CD4-positive, alpha-beta T cell treated with Interleukin-12 subunit alpha and Interleukin-12 subunit beta, for 1 hour (primary cell): ENCODE measurements at places on chromosomes 1 and 21.

DNA sequence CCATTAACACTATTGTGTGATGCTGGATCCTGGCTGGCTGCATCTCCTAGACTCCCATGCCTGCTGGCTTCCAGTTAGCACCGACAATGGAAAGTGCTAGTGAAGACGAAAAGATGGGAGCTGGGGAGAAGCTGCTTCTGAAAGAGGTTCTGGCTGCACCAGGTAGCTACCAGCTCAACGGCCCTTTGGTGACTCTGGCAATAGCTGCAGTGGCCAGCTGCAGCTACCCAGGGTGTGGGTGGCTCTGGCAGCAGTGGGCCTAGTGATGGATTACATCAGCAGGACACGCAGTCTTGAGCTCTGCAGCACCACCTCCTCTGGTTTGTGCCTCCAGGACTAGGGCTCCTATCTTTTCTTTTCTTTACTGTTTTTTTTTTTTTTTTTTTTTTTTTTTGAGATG, 662.6 kb downstream of the MATN1 start:
- no peak for DNase-seq

DNA sequence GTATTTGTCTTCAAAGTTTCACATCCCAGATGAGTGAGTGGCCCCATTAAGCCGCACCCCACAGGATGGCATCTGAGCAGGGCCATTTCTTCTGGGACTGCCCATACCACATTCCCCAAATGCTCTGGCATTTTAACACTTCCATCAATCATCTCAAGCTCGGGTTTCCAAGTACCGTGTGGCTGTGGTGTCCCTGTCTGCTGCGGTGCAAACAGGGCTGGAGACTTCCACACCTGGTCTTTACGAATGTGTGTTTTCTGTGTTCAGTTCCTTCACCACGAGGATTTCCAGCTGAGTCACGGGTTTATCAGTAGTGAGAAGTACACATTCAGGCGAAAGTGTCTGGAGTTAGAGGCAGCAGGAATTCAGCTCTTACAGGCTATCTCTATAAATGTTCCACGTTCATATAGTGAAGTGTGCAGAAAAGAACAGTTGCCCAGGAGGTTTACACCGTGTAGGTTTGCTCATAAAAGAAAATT, 195.2 kb downstream of the RHOU start:
- DNase-seq: no peak

GRCh38 chr1:28354121-28354520, 15.4 kb upstream of the PHACTR4 start:
- DNase-seq: no peak

GRCh38 chr1:215905493-215906115, 338.5 kb downstream of the KCTD3 start:
- no peak for DNase-seq

DNA sequence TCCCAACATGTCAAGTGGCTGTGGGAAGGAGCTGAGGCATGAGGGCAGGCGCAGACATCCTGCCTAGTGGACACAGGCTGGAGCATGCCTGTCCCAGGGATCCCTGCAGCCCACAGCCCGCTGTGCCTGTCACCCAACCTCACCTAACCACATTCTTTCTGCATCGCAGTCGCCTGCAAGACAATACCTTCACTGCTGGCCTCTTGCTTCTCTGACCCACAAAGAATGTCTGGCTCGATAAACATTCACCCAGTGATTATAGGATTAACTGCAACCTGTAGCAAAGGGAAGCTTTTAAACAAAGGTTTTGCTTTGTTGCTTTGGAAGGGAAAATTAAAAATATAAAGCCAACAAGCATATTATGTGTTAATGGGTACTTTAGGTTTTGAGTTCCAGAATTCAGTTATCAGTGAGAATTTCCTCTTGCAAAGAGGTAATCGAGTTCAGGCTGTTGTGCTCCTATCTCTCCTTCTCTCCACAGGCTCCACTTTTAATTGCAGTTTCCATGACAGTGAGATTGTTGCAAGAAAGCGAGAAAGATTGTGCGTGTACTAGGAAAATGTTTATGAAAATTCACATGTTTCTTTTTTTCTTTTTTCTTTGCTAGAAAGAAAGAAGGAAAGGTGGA, 40.0 kb upstream of the ZNF648 start:
- DNase-seq: no peak

DNA sequence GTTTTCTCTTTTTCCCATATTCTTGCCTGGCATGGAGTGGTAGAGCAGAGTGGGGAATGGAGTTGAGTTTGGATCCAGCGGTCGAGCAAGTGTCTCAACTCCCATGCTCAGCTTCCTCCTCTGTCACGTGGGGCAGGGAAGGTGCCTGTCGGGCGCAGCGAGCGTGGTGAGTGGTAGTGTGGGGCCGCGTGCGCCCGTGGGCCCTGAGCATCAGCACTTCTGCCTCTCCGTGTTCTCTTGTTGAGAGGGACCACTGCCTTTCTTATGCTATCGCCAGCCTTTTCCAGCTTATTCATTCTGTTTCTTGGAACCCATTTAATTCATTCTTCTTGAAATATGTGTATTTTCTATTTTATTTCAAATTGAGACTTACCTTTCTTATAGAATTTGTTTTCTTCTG, 65.1 kb downstream of the ADARB1 start:
- no peak for DNase-seq

GRCh38 chr1:204615881-204616280, 69.7 kb downstream of the LRRN2 start:
- DNase-seq: no peak

GRCh38 chr1:98896711-98897445, 107.8 kb downstream of the PLPPR5 start:
- no peak for DNase-seq

- DNase-seq: no peak
Observed at GRCh38 chr1:53826367-53826766, 11.7 kb downstream of the NDC1 start.

DNA sequence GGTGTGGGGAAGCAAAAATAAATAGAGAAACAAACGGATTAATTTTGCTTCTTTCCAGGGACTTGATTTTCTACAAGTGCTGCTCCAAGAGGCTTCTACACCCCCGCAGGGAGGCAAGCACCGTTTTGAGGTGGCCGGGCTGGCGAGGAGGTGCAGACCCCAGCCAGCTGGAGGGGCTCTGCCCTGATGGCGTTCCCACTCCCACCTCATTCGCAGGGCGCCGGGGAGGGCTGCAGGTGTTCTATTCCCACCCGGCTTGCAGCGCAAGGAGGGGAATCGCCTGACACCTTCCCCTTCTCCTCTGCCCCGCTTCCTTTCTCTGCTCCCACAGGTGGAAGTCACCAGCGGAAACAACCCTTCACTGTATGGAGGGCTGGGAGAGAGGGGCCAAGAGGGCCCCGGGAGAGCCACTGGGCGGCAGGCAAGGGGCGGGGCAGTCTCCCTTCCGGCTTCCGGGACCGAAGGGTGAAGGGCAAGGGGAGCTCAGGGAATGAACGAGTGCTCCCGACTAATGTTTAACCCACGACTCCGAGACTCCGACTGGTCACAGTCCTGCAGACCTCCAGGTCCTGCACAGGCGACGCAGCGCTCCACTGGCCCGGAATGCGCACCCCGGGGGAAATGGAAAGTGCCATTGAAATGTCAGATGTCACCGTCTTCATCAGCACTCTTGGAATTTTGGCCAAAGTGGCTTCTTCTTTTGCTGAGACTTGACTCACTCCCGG, 29.1 kb downstream of the TEX35 start:
- DNase-seq: peak; percentile 31

- DNase-seq: no peak
Observed at GRCh38 chr1:56575865-56576264, 3.5 kb downstream of the PLPP3 start.

DNA sequence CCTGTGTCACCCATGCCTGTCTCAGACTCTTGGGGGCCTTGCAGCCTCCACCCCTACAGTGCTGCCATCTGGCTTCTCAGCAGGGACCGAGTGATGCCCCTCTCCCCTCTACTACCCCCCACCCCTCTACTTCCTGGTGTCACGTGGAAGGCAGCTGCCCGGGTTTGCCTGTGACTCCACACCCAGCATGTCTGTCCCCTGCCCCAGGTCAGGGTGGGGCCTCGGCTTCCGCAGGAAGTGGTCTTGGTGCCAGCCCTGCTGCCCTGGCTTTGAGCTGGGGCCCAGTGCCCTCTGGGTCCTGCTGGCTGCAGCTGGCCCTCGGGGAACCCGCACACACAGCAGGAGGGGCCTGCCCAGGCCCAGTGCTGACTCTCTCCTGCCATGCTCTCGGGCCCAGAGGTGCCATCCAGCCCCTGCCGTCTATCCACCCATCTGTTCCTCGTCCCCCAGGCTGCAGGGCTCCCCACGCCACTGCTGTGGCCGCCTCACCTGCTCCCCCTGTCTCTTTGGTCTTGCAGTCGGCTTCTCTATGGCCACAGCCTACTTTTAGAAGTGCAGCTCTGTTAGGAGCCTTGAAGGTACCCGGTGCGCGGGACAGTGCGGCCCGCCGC, 24.0 kb downstream of the PLCH2 start:
- DNase-seq: peak; percentile 29

DNA sequence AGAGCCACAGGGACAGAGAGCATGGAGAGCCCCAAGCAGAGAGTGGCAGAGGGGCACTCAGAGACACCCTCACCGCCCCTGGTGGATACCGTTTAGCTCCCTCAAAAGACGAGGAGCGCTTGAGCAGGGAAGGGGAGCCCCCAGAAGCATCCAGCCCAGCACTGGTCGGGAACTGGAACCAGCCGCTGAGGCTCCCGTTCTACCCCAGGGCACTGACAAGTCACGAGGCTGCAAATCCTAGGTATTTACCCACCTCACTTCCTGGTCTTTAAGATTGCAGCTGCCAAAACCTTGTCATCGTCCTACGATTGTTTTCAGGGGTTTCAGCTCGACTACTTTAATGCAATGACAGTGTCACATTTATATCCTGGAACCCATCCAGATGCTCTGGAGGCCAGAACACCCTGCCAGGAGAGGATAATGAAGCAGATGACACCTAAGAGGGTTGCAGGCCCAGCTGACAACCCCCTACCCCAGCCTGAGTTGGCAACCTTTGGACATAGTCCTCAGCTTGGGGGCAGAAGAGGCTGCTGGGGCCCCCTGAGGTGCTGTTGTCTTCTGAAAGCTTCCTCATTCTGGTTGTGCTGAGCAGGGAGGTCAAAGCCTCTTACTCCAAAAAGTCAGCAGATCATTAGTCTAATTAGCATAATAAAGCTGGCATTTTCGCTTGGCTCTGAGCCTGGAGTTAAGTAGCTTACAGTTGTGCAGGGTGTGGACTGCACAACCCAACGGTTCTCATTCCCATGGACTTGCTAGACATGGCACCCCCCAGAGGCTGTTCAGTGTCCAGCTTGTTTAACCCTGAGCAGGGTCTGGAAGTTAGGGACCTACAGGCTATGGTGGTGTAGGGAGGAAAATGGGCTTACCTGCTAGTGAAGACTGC, 20.6 kb upstream of the BACE2 start:
- no peak for DNase-seq

DNA sequence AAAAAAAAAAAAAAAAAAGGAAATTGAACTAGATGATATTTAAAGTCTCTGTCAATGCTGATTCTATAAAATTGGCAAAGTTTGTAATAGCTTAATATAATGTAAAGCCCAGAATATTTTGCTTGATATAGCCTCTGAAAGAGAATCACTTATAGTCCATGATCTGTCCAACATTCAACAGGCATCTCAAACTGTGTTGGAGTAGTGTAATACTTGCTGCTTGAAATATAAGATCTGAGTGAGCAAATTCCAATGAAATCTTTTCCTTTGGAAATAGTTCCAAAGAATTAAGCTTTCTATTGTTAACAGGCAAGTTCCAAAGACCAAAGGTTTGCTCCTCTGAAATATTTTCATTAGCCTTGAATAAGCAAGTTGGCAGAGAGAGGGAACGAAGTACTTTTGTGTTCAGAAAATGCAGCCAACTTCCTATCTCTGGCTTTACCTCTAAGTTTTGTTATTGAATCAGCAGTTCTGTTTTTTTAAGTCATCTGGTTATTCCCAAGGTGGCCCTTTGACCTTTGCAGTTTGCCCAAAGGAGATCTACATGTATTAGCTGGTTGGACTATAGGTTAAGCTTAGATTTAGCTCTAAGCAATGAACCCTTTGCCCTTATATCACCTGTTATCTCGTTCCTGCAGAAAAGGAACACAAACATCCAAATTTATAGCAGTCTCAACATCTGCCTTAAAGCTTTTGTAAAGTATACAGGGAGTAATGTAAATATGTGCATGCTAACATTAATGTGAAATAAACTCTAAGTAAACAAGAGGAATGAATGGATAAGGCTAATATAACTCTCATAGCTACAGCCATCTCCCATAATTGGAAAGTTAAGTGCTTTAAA, 24.4 kb upstream of the CEP350 start:
- no peak for DNase-seq

DNA sequence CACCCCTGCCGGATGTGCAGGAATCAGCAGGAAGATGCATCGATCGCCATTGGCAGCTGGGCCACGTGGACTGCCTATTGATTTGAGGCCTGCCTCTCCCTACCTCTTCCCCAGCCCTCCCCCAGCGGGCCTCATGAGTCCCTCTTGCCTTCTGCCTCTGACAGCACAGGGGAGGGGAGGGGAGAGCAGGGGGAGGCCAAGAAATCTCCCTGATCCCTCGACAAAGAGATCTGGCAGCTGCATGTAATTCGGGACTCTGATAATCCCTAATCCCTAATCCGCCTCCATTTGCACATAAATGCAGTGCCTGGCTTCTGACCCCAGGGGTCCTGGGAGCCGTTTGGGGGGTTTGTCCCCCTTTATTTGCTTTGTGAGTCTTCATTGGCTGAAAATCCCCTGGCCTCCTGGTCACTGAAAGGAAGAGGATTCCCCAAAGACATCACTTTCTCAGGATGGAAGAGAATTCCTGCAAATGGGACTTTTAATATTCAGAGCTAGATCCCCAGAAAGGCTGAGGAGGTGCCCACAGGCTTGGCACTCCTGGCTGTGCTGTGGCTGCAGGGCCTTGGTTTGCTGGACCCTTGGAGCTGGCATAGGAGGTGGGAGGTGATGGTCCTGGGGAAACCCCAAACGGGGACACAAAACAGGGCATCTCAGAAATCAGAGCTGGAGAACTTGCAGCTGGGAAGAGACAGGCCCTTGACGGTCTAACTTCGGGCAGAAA, 239.4 kb upstream of the POU3F1 start:
- no peak for DNase-seq

- DNase-seq: no peak
Observed at GRCh38 chr1:17120962-17121837, 1.9 kb upstream of the PADI2 start.

DNA sequence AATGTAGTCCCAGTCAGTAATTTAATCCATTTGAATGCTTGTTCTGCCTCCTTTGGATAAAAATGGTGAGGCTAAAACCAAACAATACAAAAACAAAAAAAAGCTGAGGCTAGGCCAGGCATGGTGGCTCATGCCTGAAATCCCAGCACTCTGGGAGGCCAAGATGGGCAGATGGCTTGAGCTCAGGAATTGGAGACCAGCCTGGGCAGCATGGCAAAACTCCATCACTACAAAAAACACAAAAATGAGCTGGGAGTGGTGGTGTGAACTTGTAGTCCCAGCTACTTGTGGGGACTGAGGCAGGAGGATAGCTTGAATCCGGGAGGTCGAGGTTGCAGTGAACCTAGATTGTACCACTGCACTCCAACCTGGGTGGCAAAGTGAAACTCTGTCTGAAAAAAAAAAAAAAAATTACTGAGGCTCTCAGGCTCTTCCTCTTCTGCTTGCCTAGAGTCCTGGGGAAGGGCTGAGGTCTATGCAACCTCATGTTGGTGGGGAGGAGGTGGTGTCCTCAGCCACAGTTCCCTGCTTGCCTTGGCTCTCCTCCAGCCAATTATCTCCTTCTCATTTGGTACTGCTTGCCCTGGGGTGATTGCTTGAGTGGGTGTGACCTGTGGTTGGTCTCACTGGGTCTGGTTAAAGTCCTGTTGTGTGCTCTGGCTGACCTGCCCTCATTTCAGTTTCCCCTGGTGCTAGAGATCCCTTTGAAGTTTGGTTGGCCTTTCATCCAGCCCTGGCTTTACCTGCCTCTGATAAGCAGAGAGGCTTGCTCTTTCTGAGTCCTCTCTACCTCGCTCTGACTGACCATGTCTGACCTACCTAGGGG, 20.9 kb downstream of the S1PR1 start:
- DNase-seq: peak; percentile 52

GRCh38 chr1:204478172-204478899, 16.3 kb downstream of the PIK3C2B start:
- DNase-seq: no peak
